ENCODE measurements at places on chromosomes 4 and X.

DNA sequence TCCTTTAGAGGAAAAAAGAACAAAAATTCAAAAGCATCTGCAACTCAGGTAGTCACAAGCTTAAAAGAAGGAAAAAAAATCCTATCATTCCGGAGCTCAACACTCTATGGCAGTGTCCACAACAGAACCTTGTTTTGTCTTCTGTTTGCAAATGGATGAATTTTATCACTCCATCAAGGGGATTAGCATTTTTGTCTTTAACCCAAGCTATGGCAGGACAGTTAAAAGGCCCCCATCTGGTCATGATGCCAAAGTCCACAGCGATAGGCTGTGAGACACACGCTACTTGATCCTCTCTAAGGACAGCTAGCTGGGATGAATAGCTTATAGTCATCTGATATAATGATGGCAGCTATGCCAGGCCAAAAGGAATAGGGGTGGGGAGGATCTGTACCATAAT is 16.6 kb downstream of the AMER1 start:
- DNase-seq = no peak

- no peak for DNase-seq
These were observed 1757.3 kb downstream of the PCDH7 start for GRCh38 chr4:32477518-32477917.

- no peak for DNase-seq
These were observed 129.0 kb downstream of the PLS3 start for GRCh38 chrX:115689931-115690330.

DNA sequence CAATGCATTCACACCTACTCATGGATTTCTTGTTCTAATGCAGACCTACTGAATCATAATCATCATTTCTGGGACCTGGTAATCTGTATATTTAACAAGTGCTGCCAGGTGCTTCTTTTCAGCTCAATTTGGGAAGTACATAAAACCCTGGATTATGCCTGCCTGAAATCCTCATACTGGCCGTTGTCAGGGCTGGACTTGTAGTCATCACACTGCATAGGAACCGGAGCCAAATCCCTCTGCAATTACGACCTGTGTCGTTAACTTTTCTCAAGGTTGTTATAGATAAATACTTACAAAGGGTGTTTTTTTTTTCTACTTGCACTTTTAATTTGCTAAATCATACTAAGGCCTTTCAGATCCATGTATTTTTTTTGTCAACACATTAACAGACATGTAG is 294.9 kb upstream of the PRPS2 start:
- DNase-seq = no peak

DNA sequence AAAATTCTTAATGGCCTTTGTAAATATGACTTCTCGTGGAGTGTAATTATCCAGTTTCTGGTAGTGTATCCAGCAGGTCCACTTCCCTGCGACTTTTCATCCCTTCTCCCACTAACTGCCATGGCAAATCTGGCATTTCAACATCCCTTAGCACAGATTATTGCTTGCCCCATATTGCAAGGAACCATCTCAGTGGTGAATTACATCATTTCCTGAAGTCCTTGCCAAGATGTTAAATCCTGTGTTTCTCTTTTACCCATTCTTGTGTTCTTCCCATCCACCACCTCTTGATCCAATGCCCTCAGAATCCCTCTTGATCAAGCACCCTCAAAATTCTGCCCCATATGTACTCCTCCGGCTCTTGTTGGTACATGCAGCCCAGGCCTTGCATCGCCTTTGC is 88.1 kb upstream of the ZNF81 start:
- DNase-seq = no peak

DNA sequence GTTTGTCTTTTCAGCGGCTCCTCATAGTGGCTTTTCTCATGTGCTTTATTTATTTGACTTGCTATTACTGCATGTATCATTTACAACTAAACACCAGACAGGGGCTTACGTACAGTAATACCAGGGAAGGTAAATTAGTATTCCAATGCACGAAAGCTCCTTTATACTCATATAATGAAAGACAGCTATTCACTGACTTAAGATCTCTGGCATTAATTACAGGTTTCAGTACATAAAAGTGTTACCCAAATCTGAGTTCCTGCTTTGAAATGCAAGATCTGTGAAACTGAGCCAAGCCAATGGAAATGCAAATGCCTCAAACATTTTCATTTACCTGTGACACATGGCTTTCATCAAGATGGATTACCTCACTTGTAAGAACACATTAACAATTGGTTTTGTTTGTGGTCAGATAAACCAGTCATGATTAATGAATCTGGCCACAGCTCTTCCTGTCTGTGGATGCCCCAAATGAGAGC is 107.2 kb downstream of the ANAPC4 start:
- DNase-seq = no peak

GRCh38 chr4:150008546-150008945 is 69.7 kb upstream of the DCLK2 start:
- no peak for DNase-seq

- DNase-seq = peak; percentile 0
These were observed 221.3 kb downstream of the GPAT3 start for GRCh38 chr4:83757121-83757621.

GRCh38 chr4:151613290-151613689 is 147.5 kb downstream of the GATB start:
- DNase-seq = no peak

- no peak for DNase-seq
These were observed 29.4 kb upstream of the TTC29 start for GRCh38 chr4:146975036-146975435.

DNA sequence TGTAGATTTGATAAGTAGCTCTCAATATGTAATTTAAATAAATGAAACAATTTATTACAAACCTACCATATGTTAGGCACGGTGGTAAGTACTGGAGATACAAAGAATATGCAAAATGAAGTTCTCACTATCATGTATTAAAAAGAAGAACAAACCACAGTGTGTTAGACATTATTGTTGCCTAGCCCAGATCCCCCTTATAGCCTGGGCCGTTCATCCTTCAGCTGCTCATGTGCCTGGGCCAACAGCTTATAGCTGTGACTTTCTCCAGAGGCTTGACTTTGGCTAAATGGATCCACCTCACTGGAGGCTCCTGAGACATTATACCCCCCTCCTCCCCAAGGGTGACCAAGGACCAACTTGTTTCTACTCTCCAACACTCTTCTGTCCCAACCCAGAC is 29.8 kb upstream of the CCNG2 start:
- DNase-seq = no peak

- no peak for DNase-seq
These were observed 36.5 kb downstream of the PLK4 start for GRCh38 chr4:127917151-127917550.

DNA sequence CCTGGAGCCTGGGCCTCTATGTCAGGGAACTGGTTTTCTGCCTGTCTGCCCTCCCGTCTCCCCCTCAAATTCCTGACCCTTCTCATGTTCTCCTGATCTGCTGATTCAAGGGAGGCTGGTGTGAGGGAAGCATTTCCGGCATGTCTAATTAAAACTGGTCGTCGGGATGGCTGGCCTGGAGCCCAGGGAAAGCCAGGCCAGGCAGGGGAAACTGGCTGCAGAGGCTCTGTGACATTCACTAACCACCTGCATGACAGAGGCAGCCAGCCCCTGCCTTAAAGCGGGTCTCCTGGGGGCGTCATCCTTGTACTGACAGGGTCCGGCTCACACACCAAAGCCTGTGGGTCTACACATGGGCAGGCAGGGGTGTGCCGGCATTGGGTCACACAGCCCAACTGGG is 35.2 kb downstream of the ABLIM2 start:
- DNase-seq = no peak

DNA sequence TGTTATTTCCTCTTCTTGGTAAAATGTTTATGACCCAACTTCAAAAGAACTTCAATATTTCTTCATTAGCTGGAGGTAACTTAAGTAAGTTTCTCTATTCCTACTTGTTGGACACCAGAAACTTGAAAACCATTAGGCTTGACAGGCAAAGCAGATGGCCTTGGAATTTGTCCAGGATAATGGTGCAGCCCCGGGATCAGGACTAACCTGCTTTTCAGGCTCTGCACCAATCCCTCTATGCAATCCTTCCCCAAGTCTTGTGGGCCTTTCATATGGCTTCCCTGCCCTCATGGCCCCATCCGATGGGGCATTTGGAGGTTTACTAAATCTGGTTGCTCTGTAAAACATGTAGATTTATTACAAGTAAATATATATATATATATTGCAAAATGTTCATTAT is 68.5 kb downstream of the SPINK2 start:
- DNase-seq = no peak

DNA sequence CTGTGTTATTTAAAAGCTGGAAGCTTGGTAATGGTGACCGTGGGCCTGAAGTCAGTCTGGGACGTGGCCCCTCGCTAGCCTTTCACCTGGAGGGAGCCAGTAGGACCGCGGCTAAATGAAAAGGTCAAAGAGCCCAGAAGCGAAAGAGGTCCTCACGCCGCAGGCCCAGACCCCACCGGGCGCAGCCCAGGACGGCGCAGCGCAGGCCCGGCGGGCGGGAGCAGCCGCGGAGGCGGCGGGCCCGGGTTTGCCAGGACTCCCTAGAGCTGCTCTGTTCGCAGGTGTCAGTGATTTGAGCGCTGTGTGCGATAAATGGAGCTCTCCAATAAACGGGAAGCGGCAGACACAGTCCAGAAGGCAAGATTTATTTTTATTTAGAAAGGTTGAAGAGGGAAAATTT is 56.2 kb upstream of the STIM2 start:
- no peak for DNase-seq

DNA sequence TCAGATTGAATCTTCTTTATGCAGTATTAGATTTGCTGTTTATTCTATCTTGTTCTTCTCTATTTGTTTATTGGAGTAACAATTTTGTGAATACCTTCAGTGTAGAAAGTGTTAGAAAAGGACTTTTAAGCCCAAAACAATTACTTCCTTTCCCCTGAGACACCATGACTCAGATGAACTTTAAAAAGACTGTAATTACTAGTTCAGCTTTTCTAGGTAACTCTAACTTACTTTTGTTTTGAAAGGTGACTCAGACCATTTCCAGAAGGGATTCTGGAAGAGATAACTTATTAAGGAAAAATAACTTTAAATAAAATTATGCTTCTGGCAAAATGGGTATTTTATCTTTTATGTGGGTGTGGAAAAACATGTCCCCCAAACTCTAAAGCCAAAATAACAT is 561.5 kb upstream of the PCDH10 start:
- DNase-seq = no peak

DNA sequence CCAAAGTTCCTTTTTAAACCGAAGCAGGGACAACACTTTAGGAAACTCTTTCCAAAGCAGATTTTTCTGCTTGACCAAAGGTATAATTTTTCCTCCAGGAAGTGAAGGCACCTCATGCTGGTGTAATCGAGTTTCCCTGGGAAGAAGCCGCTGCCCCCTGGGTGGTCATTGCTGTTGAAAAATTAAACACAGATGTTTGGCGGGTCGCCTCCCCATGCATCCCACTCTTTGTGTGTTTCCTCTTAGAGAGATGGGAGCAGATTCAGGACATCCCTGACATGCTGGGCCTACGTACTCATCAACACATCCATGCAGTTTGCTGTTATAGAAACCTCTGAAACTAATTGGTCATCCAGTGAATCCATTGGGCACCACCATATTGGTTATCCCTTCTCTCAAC is 179.2 kb upstream of the HCCS start:
- DNase-seq = no peak

GRCh38 chr4:6498511-6499237 is 26.3 kb upstream of the PPP2R2C start:
- DNase-seq = no peak

DNA sequence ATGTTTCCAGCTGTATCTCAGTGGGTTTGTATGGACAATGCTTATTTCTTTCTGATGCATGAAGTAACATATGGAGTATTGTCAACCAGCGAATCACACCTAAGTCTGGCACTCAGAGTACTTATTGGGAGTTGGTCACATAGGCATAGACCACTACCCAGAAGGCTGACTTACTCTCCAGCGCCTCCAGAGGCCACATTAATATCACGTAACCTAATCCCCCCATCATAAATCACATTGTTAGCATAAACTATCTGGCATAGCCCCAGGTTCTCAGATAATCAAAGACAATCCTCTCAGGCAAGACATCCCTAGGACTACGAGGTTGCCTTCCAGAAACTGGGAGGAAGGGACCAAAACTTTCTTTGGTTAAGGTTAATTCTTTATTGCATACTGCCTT is 560.5 kb upstream of the PABPC4L start:
- no peak for DNase-seq

DNA sequence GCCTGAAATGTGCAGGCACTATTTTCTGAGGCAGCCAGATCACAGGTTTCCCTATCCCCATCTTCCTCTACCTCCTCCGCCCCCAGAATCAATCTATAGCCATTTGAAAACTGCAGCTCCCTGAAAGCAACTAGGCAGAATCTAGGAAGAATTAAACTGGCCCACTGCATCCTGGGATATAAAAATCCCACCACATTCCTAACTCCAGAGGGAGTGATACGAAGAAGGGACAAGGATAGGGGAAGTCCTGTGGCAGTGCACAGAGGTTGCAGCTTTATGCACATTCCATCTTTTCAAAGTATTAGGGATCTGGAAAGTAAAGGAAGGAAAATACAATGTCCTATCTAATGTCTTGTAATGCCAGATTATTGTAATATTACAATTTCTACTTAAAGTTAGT is 18.3 kb upstream of the HERC3 start:
- no peak for DNase-seq

GRCh38 chr4:6236816-6237390 is 32.7 kb upstream of the WFS1 start:
- DNase-seq = no peak

- no peak for DNase-seq
These were observed 292.1 kb downstream of the GASK1B start for GRCh38 chr4:157880761-157881160.

DNA sequence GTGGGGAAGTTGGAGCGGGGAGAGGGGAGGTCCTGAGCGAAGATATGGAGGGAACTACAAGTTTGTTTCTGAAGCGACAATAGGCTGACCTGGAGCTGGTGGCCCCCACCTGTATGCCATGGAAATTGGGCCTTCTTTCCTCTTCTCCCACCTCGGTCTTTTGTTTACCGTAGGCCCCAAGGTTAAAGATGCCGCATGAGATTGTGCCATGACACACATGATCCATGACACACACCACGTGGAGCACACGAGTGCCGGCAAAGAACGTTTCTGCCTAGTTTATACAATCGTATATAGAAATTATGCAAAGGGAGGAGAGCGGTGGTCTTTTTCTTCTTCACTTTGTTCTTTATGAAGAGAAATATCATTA is 408 bp downstream of the TMEM33 start:
- no peak for DNase-seq

DNA sequence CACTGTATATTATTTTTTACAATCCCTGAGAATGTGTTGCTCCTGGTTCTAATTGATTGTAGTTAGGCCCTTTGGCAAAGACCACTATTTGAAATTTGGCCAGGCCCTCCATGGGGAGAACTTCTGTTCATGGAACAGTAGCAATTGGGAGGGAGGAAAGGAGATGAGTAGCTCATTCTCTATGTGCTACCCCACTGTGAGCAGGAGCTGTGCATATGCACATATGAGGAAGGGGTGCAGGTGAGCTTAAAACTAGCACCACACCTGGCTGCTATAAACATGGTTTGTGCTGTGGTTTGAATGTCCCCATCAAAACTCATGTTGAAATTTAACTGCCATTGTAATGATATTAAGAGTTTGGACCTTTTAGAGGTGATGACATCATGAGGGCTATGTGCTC is 1483.2 kb downstream of the PCDH7 start:
- no peak for DNase-seq
